KG1 (cell line): ENCODE measurements at places on chromosomes 6 and 20.

- no peak for DNase-seq
Observed at GRCh38 chr20:9137001-9137400, 68.1 kb downstream of the PLCB4 start.

- peak; percentile 56 for DNase-seq
Observed at GRCh38 chr20:4813863-4814695, 92.4 kb downstream of the PRND start.

DNA sequence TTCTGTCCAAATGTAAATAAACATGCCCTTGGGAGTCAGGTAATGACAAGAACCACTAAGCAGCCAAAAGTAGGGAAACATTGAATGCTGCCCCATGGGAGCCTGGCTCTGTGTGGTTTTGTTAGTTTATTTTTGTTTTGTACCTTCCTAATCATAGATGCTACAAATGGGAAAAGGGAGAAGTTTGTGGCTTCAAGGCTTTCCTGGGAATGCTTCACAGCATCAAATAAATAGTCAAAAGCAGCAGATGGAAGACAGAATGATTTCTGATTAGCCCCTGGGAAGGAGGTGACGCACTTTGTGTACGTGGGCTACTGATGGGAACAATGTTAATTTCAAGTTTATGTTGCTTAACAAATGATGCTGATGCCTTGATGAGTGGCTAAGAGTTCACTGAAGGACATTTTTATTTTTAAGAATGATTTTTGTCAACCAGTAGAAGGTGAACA lies 532.7 kb downstream of the BCKDHB start:
- no peak for DNase-seq

DNA sequence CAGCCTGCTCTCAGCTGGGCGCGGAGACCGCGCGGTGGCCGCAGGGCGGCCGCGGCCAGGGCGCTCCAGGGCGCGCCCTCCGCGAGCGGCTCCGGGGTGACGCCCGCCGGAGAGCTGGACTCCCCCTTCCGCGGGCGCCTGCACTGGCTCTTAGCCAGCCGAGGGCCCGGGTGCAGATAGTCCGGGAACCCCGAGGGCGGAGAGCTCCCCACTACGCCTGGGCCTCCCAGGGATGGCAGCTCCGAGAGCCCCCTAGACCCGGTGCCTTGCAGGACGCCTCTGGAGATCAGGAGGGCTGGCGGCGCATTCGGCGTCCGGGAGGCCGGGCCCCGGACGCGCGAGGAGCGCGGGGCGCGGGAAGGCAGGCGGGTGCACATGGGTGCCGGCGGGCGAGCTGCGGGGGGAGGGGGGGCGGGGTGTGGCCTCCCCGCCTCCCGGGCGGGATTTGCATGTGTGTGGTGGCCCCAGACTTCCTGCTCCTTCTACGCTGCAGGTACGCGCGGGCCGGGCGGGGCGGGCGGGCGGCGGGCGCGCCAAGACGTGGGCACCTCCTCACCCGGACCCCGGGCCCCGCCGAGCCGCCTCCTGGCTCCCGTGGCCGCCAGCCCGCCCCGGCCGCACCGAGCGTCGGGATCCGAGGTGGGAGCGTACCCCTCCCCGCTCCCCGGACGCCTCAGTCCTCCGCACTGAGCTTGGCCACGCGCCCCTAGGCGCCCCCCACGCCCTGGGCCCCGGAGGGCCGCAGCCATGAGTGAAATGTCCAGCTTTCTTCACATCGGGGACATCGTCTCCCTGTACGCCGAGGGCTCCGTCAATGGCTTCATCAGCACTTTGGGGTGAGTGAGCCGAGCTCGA lies at the start of gene ITPR3:
Gene ITPR3, plus strand, starts transcription at position 467 of the 855 bp plus-strand sequence. Its CDS starts 281 bp downstream, at position 748.
- no peak for DNase-seq

GRCh38 chr6:44211284-44211683 lies 5.4 kb upstream of the MYMX start:
- DNase-seq: no peak

DNA sequence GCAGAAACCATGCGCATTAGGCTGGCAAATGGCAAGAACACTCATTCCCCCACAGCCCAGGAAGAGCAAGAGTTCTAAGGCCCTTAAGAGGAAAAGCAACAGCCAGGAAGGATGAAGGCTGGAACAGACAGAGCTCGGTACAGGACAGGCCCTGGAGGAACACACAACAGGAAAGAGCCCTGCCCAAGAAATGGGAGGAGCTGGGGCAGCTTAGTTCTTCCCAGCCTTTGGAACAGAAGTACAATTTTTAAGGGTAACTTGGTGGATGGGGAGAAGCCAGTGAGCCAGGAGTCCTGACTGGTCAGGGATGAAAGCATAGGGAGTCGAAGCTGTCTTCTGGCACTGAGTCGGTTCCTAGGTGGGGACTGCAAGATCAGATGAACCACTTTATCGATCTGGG lies 32.4 kb downstream of the OR2B2 start:
- DNase-seq: no peak

DNA sequence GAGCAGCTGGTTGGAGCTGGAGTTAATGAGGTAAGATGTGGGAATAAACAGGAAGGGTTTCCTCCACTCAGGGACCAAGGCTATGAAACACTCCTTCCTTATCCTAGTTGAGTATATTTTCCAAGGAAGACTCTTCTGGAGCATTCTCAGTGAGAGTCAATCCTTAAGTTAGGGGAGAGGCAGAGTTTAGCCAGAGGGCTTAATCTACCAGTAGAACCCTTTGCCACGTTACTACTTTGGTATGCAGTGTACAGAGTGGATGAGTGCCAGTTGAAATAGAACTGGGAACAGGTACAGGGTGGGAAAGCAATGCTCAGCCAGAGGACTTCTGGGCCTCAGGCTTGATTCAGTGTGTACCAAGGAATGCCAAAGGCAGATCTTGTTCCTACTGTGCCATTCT lies 114.3 kb downstream of the UBE3D start:
- DNase-seq: no peak

GRCh38 chr20:61932711-61933480 lies 132.8 kb downstream of the TAF4 start:
- no peak for DNase-seq

DNA sequence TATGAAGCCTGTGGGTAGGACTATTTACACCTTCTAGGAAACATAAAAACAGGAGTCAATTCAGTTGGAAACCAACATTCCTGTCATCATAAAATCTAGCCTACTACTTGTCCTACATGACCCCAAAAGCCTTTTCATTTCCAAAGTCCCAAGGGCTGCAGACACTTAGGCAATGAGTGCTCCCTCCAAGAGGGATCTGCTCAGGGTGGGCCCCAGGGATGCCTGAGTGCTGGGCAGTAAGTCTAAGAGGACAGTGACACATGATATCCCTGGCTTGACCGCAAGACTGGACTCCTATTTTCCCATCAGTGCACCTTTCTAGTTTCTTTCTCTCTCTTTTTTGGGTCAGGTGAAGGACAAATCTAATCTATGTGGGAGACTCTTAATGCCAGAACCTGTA lies 1101.3 kb downstream of the GRIK2 start:
- DNase-seq: no peak

DNA sequence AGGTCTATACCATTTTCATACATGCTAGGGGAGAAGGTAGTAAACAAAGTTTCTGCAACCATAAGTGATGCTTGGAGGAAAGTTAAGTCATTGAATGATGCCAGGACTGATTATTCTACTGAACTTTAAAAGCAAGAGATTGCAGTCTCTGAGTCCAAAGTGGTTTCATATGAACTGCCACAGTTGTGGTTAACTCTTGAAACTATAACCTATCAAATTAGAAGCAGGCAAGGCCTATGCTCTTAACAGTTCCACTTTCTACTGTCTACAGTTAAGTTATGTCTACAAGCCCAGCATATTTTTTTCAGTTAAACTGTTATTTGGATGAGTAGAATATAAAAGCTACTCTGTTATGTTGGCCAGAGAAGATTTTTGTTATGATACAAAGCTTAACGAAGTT lies 326.5 kb upstream of the RUNX2 start:
- no peak for DNase-seq

DNA sequence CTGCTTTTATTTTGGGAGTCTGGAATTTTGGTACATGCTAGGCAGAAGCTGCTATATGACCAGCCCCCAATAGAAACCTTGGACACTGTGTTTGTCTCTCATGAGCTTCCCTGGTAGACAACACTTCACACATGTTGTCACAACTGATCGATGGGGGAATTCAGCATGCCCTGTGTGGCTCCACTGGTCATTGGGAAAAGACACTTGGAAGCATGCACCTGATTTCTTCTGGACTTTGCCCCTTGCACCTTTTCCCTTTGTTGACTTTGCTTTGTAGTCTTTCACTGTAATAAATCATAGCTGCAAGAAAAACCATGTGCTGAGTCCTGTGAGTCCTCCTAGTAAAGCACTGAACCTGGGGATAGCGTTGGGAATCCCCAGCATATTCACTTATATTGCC lies 7.9 kb upstream of the WFDC10A start:
- no peak for DNase-seq

- DNase-seq: no peak
Observed at GRCh38 chr20:31949877-31950646, 1.8 kb downstream of the PDRG1 start.

DNA sequence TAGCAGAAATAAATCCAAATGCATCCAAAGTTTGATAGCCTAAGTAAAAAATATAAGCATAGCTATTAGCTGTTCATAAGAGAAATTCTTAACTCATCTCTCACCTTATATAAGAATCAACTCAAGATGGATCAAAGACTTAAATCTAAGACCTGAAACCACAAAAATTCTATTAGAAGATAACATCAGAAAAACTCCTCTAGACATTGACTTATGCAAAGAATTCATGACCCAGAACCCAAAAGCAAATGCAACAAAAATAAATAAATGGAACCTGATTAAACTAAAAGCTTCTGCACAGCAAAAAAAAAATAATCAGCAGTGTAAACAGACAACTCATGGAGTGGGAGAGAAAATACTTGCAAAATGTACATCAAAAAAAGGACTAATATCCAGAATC lies 184.3 kb downstream of the TFAP2A start:
- DNase-seq: no peak

DNA sequence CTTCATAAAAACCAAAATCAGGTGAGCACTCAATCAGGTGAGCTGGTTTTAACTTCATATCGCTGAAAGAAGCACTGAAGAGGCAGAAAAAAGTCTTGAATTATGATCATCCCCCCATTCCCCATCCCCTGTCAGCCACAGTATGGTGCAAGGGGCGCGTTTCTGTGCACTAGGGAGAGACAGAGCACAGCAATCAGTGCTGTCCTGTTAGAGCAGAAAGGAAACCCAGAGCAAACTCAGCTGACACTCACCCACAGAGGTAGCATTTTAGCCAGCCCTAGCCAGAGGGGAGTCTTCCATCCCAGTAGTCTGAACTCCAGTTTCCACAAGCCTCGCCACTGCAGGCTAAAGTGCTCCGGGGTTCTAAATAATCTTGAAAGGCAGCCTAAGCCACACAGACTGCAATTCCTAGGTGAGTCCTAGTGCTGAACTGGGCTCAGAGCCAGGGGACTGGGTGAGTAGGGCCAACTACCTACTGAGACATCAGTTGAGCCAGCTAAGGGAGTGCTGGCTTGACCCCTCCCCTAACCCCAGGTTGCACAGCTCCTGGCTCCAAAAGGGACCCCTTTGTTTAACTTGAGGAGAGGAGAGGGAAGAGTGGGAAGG lies 1352.6 kb upstream of the GJE1 start:
- no peak for DNase-seq

GRCh38 chr6:134322216-134322615 lies 4.3 kb upstream of the SGK1 start:
- no peak for DNase-seq

DNA sequence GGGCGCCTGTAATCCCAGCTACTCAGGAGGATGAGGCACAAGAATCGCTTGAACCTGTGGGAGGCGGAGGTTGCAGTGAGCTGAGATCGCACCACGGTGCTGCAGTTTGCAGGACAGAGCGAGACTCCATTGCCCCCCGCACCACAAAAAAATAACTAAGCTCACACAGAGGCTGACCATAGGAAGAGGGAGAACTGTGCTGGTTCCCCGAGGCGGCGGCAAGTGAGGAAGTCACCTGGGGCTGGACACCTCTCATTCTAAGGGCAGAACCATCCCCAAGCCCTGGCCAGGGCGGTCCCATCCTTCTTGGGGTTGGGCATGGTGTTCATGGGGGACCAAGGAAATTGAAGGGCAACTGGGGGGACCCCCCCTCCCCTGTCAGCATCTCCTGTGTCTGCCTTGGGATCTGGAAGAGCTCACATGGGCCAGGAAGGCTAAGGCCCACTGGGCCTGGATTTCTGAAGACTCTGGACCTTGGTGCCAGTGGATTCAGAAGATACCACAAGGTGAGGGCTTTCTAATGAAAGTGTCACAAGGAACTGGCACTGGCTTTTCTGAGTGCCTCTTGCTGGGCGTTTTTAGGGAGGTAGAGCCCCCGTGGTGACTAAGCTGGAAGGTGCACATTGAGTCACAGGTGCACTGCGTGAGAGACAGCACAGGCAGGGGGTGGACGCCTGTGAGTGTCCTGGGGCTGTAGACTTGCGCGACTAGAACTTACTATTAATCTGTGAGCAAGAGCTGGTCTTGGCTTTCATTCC lies 11.5 kb downstream of the IRF4 start:
- no peak for DNase-seq

DNA sequence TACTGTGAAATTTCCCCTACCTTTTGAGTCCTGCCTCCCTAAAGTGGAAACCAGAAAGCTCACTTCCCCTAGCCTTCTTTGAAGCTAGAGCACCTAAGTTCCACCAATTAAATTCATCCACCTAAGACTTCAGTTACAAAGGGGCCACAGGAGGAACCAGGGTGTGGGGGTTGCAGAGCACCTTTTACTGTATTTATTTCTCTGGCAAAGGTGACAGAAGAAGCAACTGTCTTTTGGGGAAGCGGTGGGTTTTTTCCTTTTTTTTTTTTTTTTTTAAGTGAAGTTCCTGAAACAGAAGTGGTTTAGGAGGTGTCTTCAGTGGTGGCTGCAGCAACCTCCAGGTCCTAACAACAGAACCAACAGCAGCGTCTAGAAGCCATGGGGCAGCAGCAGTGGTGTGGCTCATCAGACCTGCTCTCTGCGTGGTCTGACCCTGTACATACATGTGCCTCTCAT lies 13.1 kb downstream of the PSMB9 start:
- DNase-seq: peak; percentile 49

GRCh38 chr6:10613723-10614122 lies 80.7 kb downstream of the C6orf52 start:
- no peak for DNase-seq

GRCh38 chr20:5557123-5557522 lies 193.1 kb upstream of the SHLD1 start:
- no peak for DNase-seq

DNA sequence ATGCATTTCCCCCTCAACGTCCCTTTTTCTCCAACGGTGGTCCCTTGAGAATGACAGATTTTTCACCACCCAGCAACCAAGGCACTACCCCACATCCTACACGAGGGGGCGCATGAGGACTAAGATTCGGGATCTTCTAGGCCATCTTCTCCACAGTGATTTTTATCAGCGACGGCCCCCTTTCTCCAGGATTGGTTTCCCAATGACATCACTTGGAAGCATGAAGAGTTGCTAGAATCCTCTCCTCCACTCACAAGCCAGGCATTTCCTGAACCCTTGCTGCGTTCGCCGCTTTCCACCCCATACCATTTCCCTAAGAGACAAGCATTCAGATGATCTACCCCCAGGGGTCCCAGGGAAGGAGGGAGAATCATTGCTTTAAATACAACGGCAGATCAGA lies 252.0 kb downstream of the HIVEP2 start:
- DNase-seq: peak; percentile 43
